ENCODE measurements at places on chromosomes 2 and 18.

DNA sequence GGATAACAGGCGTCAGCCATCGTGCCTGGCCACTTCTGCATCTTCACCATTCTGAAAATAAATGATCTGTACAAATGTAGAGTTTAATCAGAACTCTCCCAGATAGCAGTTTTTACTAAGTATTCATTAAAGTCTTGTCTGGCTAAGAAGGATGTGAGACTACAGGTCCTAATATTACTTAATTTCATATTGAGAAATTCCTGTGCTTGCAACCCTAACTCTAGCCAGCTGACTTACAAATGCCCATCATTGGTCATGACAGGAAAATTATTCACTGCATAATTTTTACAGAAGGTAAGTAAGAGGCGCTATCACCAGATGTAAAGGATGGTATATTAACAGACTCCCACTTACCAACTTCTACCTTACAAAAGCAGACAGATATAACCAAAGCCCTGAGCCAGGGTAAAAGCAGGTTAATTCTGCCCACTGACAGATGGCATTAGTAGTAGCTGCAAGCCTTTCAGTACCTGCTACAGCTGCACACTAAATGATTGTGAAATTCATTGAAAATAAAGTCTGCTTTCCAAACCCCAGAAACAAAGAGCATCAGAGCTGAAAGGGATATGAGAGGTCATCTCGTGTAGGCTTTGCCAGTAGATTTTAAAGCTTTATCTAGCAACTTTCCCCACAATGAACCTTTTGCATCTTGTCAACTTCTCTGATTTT, 271.3 kb upstream of the STON1 start:
- no peak for DNase-seq

DNA sequence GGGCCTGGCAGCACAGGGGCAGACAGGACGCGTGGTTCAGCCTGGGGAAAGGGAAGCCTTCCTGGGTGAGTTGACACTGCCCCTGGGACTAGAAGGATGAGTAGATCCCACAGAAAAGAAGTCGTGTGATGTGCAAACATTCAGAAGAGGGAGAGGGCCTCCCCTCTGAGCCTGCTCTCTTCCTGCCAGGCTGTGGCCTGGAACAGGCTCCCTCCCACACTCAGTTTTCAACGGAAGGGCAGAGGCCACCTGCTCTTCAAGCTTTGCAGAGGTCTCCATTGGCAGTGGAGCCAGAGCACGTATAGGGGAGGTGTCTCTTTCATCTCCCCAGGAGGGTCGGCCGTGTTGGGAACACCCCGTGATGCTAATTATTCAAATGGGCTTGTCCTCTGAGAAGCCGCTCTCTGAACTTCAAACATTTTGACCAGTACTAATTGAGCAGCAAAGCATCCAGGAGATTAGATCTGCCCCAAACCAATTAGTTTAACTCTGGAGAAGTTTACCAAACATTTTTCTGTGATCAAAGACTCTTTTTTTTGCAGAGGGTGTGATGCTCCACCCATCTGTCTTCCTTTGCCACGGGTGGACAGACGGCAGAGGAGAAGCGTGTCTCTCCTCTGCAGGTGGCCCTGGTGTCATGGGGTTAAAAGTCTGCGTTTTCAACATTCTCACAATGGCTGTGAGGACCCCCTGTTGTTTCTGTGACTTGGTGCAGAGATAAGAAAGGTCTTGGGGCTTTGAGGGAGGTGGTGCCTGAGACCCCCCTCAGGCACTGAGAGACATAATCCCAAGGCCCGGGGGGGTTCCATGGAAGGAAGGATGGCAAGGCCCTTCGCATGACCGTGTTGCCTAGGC, 29.5 kb upstream of the ODC1 start:
- DNase-seq, result no peak

DNA sequence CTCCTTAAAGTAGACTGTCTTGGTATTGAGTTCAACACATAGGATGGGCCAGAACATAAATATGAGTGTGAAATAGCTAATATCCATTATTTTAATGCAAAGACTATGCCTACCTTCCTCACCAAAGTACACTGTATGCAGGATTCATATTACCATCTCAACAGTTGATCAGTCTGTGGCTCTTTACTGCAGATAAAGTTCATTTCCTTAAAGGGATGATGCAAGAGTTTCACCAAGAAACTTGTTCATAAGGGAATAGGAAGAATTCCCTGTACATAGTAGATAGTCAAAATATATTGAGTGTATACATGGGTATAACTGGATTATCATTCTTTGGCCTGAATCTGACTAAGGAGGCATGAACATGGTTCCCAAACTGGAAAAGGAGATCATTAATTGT, 35.0 kb downstream of the MARS2 start:
- DNase-seq, result no peak

- DNase-seq, result no peak
Observed at GRCh38 chr2:223859070-223859469, 21.7 kb upstream of the AP1S3 start.

DNA sequence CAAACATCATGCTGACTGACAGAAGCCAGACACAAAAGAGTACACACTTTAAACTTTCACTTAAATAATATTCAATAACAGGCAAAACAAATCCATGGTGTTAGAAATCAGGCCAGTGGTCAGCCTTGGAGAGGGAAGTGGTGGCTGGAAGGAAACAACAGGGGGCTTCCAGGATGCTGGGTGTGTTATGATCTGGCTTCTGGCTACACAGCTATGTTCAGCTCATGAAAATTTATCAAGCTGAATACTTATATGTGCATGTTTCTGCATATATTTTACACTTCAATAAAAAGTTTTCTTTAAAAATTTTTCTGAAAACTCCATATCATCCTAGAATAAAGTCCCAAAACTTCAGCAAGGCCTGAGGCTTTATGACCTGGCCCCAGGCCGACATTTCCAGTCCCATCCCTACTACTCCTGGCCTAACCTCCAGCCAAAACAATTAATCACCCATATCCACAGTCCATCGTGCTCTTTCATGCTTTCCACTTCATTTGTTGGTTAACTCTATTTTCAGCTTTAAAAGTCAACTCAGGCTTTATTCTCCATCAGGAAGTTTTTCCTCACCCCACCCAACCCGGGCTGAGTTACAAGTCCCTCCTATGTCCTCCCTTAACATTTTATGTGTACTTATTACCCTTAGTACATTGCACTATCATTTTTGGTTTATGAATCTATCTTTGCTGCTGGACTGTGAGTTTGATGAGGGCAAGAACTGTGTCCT, 27.9 kb upstream of the SPTBN1 start:
- DNase-seq, result no peak

DNA sequence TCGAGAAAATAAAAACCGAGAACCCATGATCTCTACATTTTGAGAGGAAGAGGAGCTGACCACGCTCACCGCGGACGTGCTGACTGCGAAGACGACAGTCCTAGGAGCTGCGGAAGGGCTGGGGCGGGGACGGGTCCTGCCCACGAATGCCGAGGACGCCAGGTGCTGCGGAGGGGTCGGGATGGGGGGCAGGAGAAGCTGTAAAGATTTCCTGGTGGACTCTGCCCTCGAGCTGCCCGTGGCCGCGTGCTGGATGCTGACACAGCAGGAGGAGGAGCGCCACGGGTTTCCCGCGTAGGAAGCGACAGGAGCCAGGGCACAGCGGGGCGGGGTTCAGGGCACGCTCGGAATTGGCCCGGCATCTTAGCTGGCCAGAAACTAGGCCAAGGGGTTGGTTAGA, 22.2 kb downstream of the ZSCAN30 start:
- DNase-seq, result no peak

DNA sequence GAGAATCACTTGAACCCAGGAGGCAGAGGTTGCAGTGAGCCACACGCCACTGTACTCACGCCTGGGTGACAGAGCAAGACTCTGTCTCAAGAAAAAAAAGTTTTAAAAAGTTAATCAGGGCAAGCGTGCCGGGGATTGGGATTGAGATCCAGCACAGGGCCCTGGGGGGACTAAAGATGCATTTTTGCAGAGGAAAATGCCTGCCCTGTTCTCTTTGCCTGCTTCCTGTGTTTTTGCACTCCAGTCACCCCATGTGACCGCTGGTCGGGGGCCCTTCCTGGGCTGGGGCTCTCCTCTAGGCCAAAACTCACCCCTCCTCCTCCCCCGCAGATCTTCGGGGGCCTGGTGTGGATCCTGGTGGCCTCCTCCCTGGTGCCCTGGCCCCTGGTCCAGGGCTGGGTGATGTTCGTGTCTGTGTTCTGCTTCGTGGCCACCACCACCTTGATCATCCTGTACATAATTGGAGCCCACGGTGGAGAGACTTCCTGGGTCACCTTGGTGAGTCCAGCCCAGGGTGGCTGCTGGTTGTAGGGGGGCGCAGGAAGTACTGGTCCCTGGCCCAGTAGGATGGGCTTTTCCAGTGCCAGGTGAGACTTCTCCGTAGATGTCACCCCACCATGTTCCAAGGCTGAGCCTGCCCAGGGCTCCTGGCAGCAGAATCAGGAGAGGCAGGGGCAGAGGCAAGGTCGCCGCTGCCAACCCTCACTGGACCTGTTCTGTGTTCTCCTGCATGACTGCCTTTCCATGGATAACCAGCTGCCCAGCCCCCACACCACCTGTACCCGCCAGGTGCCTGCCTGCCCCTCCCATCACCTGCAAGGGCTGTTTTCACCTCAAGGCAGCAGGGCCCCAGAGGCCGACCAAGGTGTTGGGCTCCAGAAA, 22.4 kb downstream of the MAL start:
- no peak for DNase-seq

GRCh38 chr2:170651624-170652325, 63.4 kb upstream of the SP5 start:
- DNase-seq, result no peak

DNA sequence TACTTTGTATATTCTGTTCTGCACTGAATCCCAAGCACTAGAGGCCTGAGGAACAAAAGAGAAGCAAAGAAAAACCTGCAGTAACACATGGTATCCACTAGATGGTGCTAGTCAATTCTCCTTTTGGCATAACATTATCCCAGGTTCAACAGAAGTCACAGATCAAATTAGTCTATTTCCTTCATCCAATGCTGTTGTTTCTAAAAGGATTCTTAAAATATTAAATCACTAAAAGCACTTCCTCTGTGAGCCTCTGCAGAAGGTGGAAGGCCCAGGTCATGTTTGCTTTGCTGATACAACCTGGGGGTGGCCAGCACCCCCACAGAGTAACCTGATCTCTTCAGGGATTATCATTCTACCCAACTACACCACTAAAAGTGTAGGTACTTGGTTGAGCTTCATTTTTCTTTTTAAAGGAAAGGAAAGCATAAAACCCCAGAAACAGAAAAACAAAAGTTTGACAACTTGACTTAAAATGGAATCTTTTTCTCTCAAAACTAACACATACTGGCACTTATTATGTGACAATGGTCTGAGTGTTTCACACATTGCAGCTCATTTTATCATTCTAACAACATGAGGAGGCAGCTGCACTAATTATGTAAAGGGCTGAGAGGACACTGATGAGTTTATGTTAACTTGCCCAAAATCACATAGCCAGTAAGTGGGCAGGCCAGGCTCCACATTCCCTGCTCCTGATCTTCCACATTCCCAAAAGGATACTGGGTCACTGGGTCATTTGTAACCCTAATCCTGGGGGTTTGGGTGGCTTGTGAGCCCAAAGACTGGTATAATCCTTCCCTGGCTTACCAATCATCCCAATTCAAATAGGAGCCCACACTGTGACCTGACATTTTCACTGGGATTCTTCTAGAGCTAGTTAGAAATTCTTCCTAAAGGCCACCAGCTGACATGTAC, 66.8 kb upstream of the DNER start:
- no peak for DNase-seq

DNA sequence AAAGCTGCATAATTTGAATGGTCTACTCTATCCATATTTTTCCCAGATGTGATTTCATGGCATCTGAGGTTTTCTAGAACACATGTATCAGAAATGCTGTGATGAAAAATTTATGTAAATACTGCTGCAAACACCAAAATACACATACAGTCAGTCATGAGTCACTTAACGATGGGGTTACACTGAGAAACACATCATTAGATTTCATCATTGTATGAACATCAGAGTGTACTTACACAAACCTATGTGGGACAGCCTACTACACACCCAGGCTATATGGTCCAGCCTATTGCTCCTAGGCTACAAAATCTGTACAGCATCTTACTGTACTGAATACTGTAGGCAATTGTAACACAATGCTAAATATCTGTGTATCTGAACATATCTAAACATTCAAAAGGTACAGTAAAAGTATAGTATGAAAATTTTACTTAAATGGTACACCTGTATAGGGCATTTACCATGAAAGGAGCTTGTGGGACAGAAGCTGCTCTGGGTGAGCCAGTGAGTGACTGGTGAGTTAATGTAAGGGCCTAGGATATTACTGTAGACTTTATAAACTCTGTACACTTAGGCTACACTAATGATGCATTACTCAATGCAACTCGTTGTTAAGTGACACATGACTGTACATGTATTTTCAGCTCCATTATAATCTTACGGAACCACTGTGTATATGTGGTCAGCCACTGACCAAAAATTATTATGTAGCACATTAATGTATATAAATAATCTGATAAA, 33.5 kb downstream of the PNO1 start:
- no peak for DNase-seq

DNA sequence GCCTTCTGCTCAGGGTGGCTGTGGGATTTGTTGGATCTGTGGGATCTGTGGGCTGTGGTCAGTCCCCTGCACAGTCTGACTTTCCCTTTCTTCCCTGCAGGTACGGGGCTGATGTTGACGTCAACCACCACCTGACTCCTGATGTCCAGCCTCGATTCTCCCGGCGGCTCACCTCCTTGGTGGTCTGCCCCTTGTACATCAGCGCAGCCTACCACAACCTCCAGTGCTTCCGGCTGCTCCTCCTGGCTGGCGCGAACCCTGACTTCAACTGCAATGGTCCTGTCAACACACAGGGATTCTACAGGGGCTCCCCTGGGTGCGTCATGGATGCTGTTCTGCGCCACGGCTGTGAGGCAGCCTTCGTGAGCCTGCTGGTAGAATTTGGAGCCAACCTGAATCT, 17.5 kb downstream of the ASB1 start:
- no peak for DNase-seq

All from stimulated activated CD8-positive, alpha-beta memory T cell treated with anti-CD3 and anti-CD28 coated beads, Interleukin-4, amount 100 ng/mL, for 4 hours (primary cell).